D721Med (cell line): ENCODE measurements at places on chromosomes 2 and 18.
A peak's percentile ranks its signal among the peaks of the same experiment; 100 is the strongest.

- DNase-seq: no peak
Measured at GRCh38 chr2:109473616-109474318, 140.0 kb downstream of the SEPTIN10 start.

DNA sequence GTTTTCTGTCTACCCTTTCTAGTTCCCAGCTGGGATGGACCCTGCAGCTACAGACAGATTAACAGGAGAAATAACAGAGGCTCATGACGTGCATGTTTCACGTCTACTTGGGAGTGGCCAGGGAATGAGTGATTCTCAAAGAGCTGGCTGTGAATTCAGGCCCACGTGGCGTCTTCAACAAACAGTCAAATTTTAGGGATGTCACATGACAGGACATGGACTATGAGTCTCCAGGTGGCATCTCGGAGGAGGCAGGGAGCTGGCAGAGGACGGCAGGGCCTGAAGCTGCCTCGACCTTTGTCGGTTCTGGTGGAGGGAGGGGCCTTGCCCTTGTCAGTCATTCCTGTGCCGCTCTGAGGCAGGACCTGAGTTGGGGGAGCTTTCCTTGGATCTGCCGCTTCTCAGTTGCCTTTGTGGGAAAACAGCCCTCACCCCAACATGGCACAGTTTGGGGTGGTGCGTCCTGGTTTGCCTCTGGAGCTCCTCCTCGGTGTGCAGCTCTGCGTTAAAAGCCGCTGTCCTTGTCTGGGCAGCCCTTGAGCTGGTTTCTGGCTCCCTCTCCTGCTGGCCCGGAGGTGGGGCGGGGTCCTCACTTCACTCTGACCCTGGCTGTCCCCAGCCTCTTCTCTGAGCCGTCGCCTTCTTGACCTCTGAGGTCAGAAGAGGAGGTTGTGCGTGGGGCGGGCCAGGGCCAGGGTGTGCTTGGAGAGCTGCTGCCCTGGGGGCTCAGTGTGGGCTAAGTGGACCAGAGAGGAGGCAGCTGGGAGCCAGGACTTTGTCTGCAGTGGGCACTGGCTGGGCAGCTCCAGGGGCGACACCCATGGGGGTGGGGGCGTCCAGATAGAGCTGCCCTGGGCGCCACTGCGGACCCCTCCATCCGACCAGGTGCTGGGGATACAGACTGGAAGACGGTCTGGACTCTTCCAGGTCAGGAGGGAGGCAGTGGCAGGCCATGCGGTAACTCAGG is 12.1 kb upstream of the GAL3ST2 start:
- DNase-seq: peak; percentile 14

DNA sequence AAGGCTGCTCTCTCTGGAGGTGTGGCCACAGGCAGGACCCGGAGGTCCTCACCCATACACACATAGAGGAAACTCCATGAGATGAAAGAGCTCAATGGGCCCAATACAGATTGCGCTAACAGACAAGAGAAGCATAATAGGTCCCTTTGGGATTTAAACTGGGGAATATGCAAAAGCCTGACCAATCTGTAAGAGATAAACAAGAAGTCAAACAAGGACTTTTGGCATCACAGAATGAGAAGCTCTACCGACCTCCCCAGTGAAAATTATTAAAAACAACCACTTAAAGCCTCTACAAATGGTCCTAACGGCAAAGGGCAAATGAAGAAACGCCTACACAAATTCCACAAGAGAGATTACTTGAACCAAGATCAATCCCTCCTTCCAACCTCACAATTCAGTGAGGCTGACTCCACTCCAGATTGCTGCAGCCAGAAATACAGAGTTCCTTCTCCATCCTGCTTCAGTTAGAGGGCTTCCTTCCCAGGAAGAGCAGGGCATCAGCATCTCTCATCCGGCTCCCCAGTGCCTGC is 10.8 kb downstream of the IWS1 start:
- no peak for DNase-seq

DNA sequence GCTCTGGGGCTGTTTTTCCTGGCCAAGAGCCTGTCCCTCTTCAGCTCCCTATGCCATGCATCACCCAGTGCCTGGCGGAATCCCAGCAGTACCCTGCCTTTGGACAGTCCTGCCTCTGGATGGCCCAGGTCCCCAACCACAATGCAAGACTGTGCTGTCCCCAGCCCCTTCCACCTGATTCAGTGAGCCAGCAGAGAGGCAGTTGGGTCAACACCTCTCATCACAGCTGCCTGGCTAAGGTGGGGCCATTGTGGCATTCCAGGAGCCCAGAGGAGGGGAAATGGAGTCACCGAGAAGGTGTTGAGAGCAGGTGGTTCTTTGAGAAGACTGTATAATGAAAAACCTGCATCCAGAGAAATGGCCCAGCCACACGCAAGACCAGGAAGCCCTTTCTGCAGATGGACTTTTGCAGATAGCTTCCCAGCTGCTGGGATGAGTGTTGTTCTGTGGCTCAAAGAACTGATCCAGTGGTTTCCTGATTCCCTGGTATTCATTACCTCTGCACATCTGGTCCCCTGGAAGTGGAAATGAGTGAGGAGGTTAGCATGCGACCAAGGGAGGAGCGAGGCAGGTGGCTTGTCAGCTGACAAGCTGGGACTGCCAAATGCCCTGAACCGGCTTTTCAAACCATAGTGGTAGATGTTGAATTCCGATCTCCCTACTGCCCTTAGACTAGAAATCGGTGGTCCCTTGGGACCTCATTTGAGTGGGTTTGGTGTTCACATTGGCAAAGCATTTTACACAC is 1.7 kb upstream of the ASPRV1 start:
- DNase-seq: no peak

GRCh38 chr2:153604133-153604532 is 125.6 kb upstream of the RPRM start:
- no peak for DNase-seq

- no peak for DNase-seq
Measured at GRCh38 chr2:50143822-50144575, 887.9 kb downstream of the NRXN1 start.

DNA sequence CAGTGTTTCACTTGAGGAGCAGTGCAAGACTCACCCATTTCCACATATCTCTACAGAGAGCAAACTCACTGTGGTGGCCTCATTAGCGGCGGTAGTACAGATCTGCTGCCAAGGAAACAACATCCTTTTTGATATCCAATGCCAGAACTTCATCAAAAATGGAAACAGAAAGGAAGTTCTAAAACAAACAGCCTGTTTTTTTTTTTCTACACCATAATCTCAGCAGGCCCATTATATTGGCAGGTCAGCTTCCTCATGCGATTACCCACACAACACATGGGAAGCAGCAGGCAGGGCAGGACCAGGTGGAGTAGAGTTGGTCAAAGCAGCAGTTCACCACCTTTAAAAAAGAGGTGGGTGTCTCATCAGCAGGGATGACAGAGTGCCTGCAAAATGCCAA is 678.9 kb upstream of the CELF4 start:
- DNase-seq: no peak

DNA sequence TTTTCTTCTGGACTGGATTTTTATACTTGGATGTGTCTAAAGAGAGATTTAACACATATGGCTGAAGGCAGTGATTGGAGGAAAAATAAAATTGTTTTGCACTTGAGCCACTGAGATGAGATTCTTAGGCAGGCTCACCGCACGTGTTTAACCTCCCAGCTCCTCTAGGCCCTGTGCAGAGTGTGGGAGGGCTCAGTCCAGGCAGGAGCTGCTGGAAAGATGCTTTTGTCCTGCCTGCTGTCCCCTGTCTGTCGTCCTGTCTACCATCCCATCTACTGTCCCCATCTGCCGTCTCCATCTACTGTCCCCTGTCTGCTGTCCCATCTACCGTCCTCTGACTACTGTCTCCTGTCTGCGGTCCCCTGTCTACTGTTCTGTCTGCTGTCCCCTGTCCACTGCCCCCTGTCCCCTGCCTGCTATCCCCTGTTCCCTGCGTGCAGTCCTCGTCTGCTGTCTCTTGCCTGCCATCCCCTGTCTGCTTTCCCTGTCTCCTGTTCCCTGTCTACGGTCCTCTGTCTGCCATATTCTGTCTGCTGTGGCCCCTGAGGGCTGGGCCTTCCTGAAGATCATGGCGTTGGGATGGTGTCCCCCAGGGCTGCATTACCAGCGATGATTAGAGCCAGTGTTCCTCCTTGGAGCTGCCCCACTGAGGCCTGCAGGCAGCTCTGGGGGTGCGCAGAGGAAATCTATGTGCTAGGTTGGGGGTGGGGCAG is 43.7 kb upstream of the HS6ST1 start:
- DNase-seq: no peak

DNA sequence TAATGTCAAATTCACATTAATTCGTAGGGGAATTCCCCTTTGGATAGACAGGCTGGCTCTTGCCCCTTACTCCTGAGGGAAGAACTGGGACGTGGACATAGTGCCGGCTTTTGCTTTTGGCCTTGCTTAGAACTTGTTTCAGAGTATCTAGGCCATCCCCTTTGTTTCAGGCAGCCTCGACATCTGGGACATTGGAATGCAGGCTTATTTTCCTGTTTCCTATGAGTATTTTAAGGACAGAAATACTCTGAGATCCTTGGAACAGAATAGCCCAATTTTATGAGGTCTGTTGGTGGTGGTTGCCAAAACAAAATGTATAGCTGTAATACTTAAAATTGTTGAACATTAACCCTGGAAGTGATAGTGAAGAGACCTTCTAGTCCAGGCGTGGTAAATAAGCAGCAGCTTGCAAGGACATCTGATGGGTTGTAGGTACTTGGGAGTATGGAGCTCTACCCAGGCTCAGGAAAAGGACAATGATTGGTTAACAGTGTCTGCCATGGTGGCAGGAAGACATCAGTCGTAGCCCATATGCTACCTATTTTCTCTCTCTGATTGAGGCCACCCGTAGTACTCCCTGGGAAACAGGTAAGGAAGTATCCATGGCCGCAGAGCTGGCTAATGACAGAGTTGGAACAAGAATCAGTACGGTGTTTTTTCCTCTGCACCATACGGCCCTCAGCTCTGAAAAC is 112.4 kb downstream of the CDK15 start:
- no peak for DNase-seq

DNA sequence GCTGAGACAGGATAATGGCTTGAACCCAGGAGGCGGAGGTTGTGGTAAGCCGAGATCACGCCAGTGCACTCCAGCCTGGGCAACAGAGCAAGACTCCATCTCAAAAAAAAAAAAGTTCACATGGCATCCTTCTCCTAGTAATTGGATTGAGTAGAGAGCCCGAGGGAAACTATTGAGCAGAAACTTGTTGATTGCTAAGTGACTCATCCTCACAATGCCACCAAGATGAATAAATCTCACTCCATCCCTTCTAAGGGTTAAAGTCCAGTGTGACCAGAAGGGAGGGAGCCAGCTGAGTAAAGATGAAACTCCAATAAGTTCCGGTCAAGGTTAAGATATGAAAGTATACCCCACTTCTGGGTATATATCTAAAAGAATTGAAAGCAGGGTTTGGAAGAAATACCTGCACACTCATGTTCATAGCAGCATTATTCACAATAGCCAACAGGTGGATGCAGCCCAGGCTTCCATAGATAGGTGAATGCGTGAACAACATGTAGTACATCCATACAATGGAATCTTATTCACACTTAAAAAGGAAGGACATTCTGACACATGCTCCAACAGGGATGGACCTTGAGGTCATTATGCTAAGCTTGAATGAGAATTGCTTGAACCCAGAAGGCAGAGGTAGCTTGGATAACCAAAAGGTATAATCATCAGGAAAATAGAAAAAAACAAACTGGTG is 13.0 kb upstream of the FHL2 start:
- no peak for DNase-seq

- DNase-seq: no peak
Measured at GRCh38 chr2:109582928-109583895, 30.6 kb downstream of the SEPTIN10 start.

- no peak for DNase-seq
Measured at GRCh38 chr2:88442473-88442872, 10.0 kb downstream of the FOXI3 start.

GRCh38 chr2:118058951-118059350 is 29.3 kb upstream of the INSIG2 start:
- DNase-seq: no peak

GRCh38 chr2:229388731-229389130 is 117.6 kb upstream of the PID1 start:
- DNase-seq: no peak

GRCh38 chr18:21684731-21685130 is 19.8 kb downstream of the ABHD3 start:
- DNase-seq: no peak

- DNase-seq: no peak
Measured at GRCh38 chr2:149101818-149102217, 63.3 kb downstream of the LYPD6B start.

DNA sequence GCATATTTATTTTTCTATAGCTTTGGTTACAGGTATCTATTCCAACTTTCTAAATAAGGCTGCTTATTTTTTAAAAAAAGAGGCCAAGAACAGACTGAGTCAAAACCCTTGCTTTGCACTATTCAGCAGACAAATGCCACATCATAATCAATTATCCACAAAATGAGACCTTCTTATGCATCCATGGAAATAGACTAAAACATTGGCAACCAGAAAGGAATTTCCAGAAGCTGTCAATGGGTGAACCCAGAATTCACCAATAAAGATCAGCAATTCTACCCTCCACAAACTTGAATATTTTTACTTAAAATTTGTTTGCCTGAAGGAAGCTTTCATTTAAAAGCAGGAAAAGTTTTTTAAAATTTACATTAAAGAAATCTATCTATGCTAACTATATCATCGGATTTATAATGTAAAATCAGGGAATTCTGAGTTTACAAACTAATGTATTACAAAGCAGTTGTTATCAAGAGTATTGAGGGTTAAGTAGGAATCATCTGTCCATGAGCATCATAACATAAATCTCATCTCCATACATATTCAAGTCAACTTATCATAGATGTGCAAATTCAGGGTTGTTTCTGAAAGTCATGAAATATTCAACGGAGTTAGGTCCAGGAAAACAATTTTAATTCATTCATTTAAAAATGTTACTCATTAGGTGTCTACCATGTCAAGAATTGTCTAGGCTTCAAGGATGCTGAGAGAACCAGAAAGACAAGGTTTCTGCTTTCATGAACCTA is 548.0 kb downstream of the SATB2 start:
- DNase-seq: no peak

DNA sequence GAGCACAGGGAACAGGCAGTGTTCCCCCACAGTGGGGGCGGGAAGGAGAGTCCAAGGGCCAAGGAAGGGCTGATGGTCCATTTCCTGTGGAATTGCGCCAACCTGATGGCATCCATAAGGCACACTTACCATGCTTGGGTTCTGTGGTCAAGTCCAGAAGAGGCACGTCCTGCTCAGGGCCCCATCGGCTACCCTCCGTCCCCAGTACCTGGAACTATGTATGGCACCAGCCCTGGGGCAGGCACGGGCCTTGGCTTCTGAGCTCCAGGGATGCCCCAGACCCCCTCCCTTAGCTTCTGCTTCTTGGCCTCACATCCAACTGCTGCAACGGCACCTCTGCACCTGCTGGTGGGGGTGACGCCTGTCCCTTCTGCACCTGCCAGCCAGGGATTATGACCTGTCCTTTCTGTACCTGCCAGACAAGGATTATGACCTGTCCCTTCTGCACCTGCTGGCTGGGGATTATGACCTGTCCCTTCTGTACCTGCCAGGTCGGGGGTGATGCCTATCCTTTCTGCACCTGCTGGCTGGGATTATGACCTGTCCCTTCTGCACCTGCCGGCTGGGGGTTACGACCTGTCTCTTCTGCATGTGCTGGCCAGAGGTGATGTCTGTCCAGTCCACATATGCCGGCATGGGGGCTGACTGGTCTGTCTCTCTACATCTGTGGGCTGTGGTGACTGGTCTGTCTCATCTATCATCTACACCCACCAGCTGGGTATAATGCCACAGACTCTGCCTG is 45.4 kb upstream of the SNTG2 start:
- DNase-seq: no peak
